ENCODE measurements at places on chromosomes 12 and 14.

DNA sequence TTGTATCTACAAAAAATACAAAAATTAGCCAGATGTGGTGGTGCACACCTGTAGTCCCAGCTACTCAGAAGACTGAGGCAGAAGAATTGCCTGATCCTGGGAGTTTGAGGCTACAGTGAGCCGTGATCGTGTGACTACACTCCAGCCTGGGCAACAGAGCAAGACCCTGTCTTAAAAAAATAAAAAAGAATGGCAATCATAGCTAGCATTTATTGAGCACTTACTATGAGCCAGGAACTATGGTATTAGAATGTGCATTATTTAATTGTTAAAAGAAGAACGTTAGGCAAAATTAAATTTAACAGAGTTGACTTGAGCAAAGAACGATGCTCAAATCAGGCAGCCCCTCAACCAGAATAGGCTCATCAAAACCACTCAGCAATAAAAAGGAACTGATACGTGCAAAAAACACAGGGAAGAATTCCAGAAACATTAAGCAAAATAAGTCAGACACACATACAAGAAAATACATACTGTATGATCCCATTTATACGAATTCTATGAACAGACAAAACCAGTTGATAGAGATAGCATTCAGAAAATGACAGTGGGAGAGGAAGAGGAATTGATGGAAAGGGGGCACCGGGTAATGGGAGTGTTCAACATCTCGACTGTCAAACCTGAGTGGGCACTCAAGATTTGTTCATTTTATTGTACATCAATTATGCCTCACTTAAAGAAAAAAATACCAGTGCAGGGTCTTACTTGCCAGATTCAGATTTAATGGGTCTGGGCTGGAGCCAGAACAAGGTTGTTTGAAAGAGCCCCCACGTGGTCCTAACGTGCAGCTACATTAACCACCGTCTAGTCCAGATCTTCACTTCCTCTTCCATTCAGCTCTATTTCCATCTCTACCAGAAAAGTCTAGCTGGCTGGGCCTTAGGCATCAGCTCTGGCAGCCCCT lies 8.0 kb downstream of the SCNN1A start:
- peak; percentile 44 for DNase-seq

DNA sequence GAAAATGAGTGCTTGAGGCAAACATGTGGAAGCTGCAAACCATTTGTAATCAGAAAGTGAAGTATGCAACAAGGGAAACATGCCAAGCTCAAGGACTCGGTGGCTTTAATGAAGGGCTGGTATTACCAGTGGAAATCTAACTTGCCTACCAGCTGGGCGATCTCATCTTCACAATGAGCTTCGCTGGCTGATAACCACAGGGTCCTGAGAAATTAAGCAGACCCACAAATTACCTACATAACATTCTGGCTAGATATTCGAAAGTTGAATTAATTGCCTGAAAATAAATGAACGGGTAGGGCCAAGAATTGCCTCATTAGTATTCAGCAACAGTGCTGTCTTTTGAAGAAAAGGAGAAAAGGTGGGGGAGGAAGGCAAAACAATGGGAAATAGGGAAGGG lies 439.4 kb downstream of the PDZRN4 start:
- DNase-seq: no peak

- DNase-seq: no peak
These were observed 90.5 kb upstream of the FOXN3 start for GRCh38 chr14:89507521-89507920.

DNA sequence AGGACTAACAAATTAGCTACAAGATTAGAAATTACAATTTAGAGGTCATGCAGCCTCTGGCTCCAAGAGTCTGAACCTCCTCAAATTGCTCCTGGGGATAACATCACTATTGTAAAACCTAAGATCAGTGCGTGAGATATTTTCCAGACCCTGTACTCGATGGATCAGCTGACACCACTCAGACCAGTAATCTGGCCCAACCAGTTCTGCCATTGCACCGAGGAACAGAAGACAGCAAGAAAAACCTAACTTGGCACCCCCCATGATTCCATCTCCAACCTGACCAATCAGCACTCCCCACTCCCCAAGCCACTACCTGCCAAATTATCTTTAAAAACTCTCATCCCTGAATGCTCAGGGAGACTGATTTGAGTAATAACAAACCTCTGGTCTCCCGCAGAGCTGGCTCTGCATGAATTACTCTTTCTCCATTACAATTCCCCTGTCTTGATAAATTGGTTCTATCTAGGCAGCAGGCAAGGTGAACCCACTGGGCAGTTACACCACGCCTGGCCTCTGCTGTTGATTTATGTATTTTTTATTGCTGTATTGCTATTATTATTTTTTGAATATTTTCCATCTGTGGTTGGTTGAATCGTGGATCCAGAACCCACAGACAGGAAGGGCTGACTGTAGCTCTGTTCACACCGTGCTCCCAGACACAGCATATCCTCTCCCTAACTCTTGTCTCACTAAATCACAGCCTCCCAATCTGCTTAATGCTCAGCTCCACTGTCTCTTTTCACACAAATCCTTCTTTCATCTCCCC lies 9.2 kb downstream of the HEBP1 start:
- no peak for DNase-seq

GRCh38 chr14:55381561-55381960 lies 30.1 kb downstream of the ATG14 start:
- no peak for DNase-seq

GRCh38 chr12:19085090-19085489 lies 44.4 kb upstream of the PLEKHA5 start:
- DNase-seq: no peak

Data from erythroblast (primary cell).